Mucosa of descending colon (tissue), 3 donors: ENCODE measurements at places on chromosomes 12 and 14. TPM values are rescaled to one million over a fixed set of nuclear protein-coding genes. Genes with fewer than 3 reads are reported as not detected.
A peak's percentile ranks its signal among the peaks of the same experiment; 100 is the strongest.

Gene LRRC10
- not detected for total RNA-seq

Gene PLXNC1
- total RNA-seq = 5.2 TPM

Gene WDHD1
- total RNA-seq = 6.5 TPM

Gene IAPP
- not detected for total RNA-seq

DNA sequence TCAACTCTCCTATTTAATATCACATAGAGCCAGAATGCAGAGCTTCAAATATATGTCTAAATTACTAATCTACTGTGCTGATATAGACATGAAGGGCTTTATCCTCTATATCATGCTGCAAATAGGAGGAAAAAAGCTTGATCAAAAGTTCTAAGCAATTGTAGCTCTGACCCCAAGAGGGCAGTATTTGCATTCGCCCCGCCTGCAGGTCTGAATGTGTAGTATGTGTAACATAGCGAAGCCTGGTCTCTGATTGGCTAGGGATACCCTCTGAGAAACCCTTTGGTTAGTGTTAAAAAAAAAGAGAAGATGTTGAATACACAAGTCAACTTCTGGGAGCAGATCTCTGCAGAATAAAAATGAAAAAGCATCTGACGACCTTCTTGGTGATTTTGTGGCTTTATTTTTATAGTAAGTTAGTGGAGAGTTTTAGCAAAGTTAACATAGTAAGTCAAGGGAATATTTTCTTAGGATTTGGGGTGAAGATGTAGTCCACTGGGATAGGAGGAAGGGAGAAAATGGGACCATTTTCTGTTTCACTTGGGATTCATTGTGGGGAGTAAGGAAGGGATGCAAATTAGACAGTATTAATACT is 151.6 kb upstream of the OR4E1 start:
- peak; percentile 4 for DNase-seq

GRCh38 chr12:4045786-4046494 is 172.7 kb upstream of the PARP11 start:
- DNase-seq = no peak

GRCh38 chr12:132416121-132416673 is 73.8 kb upstream of the FBRSL1 start:
- no peak for DNase-seq

- no peak for DNase-seq
Measured at GRCh38 chr12:120247621-120248030, 17.9 kb downstream of the PXN start.

DNA sequence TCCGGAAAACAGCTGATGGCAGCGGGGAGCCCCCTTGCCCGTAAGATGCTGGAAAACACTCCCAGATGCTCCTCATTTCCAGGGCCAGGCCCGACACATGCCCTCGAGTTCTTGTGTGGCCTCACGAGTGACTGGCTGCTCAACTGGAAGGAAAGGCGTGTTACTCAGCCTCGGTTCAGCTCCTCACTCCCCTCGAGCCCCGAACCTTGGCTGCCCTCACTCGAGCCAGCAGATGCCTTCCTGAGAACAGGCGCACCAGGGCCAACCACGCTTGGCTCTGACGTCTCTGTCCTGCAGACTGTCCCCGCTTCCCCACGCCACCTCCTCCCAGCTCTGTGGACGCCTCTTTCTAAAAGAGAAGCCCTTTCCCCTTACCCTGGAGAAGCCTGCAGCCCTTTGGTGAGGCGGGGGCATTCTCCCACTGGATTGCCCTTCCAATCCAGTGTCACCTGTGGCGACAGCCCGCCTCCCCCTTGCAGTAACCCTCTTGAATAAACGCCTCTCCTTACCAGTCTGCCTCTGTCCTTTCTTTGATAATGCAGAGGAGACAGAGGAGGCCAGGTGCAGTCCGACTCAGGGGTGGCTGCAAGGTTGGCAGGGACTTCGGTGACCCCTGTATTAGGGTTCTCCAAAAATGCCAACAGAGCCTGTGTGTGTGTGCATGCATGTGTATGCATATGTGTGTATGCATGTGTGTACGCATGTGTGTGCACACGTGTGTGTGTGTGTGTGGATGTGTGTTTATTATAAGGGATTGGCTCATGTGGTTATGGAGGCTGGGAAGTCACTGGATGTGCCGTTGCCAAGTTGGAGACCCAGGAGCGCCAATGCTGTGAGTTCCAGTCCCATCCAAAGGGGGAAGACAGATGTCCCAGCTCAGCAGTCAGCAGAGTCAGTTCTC is 166.3 kb downstream of the KIF26A start:
- DNase-seq = peak; percentile 9

GRCh38 chr12:110370732-110371231 is 32.7 kb downstream of the ANAPC7 start:
- DNase-seq = no peak

GRCh38 chr12:53807322-53807860 is 55.6 kb upstream of the CISTR start:
- DNase-seq = no peak

DNA sequence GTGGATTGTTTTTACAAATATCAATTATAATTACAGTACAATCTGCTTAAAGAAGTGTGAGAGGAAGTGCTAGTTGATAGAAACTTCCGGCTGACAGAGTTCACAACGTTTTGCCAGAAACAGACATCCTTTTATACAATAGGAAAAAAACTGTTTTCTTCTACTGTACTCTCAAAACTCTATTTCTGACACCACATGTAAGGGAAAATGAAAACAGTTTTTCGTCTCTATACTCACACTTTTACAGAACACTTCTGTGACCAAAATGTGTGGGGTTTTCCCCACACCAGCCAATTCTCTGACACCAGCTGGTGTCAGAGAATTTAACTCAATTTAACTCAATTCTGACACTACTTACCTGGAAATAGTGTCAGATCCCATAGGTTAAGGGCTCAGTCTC is 24.2 kb upstream of the HIF1A start:
- DNase-seq = no peak
